ENCODE measurements at places on chromosomes 16 and 17. TPM values are rescaled to one million over a fixed set of nuclear protein-coding genes. Genes with fewer than 3 reads are reported as not detected.

ST6GALNAC1 gene
- not detected for total RNA-seq

SPATA2L gene
- 6.2 TPM for total RNA-seq

SGCA gene
- 14.6 TPM for total RNA-seq

PPL gene
- total RNA-seq = 69.8 TPM

SDR42E2 gene
- not detected for total RNA-seq

PYCARD gene
- 38.9 TPM for total RNA-seq

SLC13A2 gene
- 0.20 TPM for total RNA-seq

FOXC2 gene
- total RNA-seq = 0.10 TPM

PRSS36 gene
- total RNA-seq = 0.99 TPM

CALB2 gene
- 9.3 TPM for total RNA-seq

KRT12 gene
- 0.10 TPM for total RNA-seq

NEUROD2 gene
- total RNA-seq = not detected

GFAP gene
- total RNA-seq = 0.69 TPM
